IPS-NIHi11 (cell line): ENCODE measurements at places on chromosomes 5 and 9.

GRCh38 chr5:10760096-10760920 lies 726 bp downstream of the DAP start:
- DNase-seq, result peak; percentile 74

GRCh38 chr5:171424726-171425125 lies 5.3 kb downstream of the FGF18 start:
- peak; percentile 67 for DNase-seq

DNA sequence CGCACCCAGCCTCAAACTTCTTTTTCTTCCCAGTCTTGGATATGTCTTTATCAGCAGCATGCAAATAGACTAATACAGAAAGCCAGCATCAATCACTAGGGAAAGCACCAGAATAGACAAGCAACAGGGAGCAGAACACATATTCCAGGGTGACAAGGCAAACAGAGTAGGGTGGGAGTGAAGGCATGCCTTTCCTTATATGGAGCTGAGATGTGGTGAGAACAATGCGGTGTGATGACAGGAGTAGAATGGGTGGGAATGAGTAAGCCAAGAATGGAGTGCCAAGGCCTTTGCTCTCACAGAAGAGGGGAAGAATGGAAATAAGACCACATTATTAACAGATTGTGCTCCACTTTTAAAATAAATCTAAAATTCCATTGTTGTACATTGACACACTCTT lies 115.6 kb downstream of the CETN3 start:
- DNase-seq, result peak; percentile 32

GRCh38 chr9:129962889-129963703 lies 79.9 kb downstream of the FNBP1 start:
- DNase-seq, result peak; percentile 44

GRCh38 chr5:175443514-175444059 lies 395 bp downstream of the DRD1 start:
- peak; percentile 29 for DNase-seq

DNA sequence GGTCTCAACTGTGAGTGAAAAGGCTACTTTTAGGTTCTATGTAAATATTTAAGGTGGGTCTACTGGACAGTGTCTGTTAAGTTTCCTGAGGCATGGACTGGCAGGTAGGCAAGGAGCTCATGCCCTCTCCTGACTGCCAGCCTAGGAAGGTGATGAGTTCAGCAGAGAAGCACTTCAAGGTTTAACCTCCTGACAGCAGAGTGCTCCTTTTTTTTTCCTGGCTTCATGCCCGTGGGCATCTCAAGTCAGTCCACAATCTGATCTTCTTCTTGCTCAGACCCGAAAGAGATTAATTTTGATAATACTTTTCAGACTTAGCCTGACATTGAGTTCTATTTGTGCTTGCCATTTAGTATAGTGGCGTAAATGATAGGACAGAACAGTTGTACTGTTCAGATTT lies 241.9 kb upstream of the NREP start:
- no peak for DNase-seq

- no peak for DNase-seq
These were observed 575.2 kb downstream of the ISL1 start for GRCh38 chr5:51958473-51958872.

- no peak for DNase-seq
These were observed 166.9 kb upstream of the ZNF608 start for GRCh38 chr5:124913329-124913653.

DNA sequence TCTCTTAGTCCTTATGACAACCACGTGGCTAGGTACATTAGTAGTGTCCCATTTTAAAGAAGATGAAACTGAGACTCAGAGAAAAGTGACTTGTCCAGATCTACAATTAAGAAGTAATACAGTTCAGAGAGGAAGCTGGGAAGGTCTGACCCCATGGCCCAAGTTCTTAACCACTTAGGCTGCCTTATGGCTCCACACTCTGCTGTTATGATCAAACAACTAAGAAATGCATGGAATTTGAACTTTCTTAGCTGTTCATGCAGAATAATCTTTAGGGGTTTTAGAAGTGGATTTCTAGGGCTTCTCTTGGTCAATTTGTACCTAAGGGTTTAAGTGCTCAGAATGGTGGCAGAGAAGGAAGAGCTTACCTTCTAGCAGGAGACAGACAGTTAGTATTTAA lies 128.0 kb upstream of the MSX2 start:
- DNase-seq, result no peak

DNA sequence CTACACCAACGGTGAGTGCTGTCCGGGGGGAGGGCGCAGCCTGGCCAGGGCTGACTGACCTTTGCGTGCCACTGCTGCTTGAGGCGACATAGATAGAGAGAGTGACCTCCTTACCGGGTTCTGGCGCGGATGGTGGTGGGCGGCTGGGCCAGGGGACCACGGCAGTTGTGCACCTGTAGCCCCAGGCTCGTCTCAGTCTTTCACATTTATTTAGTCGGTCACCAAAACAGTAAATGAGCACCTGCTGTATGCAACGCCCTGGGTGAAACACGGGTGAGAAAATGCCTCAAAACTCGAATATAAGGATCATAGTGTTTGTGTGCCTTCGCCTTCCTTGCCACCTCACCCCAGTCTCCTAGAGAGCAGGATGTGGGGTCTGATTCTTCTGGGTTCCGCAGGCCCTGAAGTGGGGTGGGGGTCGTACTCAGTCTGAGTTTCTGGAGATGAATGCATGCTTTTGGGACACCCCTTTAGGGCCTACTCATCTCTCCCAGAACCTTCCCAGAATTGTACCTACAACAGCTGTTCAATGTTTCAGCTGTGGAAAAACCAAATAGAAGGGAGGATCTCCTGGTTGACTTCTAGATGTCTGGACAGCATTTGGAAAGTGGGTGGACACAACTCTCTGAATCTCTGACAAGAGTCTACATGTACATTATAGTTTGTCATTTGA lies 714 bp downstream of the SEC24A start:
- DNase-seq, result peak; percentile 16

- no peak for DNase-seq
These were observed 12.8 kb upstream of the ZFP62 start for GRCh38 chr5:180873615-180874520.

DNA sequence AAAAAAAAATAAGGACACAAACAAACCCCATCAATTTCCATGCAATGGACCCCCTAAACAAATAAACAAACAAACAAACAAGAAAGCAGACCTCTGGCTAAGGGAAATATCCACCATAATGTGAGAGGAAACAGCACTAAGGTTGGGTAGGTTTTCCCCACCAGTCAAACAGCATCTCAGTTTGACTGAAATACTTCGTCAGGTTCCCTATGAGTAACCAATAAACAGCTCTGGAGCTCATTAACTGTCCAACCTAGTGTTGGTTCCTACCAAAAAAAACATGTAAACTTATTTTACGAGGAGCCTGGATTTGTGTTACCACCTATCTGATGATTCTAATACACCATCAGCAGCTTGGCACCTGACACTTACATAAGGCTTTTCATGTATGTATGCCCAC lies 198.5 kb upstream of the TARS1 start:
- DNase-seq, result no peak

DNA sequence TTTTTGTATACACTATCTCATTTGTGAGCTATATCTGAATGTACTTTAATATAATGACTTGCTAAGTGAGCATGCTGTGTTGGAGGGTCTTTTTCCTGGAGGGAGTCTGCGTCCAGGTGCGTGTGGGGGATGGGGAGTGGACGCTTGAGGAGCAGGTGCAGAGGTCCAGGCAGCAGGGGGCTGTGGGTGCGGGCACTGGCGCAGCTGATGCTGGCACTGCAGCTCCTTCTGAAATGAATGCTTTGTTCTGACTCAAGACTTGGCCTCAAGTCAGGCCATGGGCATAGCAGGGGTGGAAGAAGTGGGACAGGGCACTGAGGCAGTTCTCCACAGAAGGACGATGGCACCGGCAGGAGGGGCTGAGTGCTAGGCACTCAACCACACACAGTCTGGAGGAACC lies 165.7 kb upstream of the IRX1 start:
- no peak for DNase-seq

GRCh38 chr5:144207875-144208444 lies 37.3 kb downstream of the KCTD16 start:
- no peak for DNase-seq
